ENCODE measurements at places on chromosomes 16 and 17.

GRCh38 chr17:61040666-61041065 is 359.0 kb upstream of the TBX2 start:
- no peaks in the 10 kb centered on the region for H3K36me3 ChIP-seq
- H3K27me3 ChIP-seq = no peaks in the 10 kb centered on the region
- no peaks in the 10 kb centered on the region for H3K4me1 ChIP-seq
- no peak overlapping the region for H3K27ac ChIP-seq

DNA sequence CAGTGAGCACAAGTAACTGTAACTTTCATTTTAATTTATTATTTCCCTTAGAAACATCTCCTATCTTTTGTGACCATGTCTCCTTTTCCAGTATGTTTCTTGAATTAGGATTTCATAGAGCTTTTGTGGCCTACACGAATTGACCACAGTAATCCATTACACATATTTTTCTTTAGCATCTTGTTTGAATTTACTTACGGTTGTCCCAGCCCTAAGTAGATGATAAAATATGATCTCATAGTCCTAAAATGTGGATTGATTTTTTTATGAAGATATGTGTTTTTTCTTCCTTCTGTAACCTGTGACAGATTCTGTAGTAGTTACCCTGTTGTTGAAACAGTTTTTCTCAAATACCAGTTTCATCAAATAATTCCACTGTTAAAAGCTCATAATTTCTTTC is 61.5 kb downstream of the NF1 start:
- H3K4me1 ChIP-seq = no peaks in the 10 kb centered on the region
- no peaks in the 10 kb centered on the region for H3K27me3 ChIP-seq
- no peak overlapping the region for H3K4me3 ChIP-seq
- H3K27ac ChIP-seq = no peak overlapping the region

DNA sequence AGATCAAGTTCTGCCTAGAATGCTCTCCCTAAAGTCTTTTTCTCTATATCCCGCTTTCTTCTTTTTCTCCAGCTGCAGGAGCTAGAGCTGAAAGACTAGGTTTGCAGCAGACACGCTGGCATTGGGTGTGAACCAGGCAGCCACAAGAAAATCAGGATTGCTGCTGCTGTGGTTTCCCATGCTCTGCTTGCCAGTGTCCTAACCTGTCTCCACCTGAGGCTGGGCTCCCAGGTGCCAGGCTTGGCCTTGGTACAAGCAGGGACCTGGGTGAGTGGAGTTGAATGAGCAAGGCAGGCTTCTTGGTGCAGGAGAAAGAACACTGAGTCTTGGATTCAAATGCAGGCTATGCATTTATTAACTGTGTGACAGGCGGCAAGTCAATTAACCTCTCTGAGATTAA is 440.3 kb upstream of the MAF start:
- H3K4me3 ChIP-seq = no peak overlapping the region
- H3K27ac ChIP-seq = no peak overlapping the region
- H3K36me3 ChIP-seq = no peaks in the 10 kb centered on the region
- H3K4me1 ChIP-seq = no peaks in the 10 kb centered on the region
- H3K27me3 ChIP-seq = peaks cover 6% of the 10 kb centered on the region

- H3K27me3 ChIP-seq = peaks cover 5% of the 10 kb centered on the region
- peak; percentile 63 for DNase-seq
- H3K36me3 ChIP-seq = no peaks in the 10 kb centered on the region
- H3K27ac ChIP-seq = no peak overlapping the region
- no peaks in the 10 kb centered on the region for H3K4me1 ChIP-seq
Observed at GRCh38 chr17:74671031-74671771, 41.5 kb downstream of the CD300LF start.

- no peaks in the 10 kb centered on the region for H3K36me3 ChIP-seq
- no peak overlapping the region for H3K4me3 ChIP-seq
- no peak for DNase-seq
- peaks cover 9% of the 10 kb centered on the region for H3K27me3 ChIP-seq
- H3K27ac ChIP-seq = no peak overlapping the region
Observed at GRCh38 chr17:45771271-45771959, 12.7 kb upstream of the CRHR1 start.

DNA sequence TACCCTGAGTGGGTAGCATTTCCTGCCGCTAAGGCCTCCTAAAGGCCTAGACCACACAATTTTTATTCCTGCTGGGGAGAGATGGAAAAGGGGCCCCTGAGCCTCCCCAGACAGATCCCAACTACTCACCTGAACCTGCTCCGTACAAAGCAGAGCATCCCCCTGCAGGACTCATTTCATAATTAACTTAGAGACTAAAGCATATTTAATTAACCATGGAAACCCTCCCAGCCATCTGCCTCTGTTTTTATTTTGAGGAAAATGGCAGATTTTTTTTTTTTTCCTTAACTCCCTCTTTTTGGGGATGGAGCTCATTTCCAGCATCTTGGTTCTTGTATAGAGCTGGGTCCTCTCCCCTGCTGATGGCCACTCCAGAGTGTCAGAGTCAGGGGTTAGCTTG is 96.5 kb upstream of the CRHR1 start:
- no peak for DNase-seq
- no peak overlapping the region for H3K27ac ChIP-seq

DNA sequence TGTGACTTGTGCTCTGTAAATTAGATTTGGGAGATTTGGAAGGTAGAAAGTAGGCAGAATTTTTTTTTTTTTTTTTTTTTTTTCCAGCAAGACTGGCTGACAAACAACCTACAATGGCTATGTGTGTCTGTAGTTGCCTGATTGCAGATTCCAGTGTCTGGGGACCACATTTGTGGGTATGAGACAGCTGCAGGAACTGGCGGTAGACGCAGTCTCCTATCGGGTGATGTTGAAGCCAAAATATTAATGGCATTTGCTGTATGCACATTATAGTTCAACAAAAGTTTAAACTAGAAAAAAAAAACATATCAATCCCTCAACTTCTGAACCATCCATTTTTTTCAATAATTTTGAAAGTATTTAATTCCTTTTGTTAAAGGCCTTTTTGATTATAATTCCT is 665.2 kb downstream of the TOX3 start:
- H3K4me1 ChIP-seq = no peaks in the 10 kb centered on the region
- DNase-seq = no peak
- H3K27me3 ChIP-seq = no peaks in the 10 kb centered on the region
- H3K27ac ChIP-seq = no peak overlapping the region
- no peak overlapping the region for H3K4me3 ChIP-seq

GRCh38 chr17:48593840-48594537 is 410 bp upstream of the HOXB5 start:
- no peaks in the 10 kb centered on the region for H3K36me3 ChIP-seq
- no peak overlapping the region for H3K4me3 ChIP-seq
- H3K4me1 ChIP-seq = peaks cover 14% of the 10 kb centered on the region
- no peaks in the 10 kb centered on the region for H3K27me3 ChIP-seq

DNA sequence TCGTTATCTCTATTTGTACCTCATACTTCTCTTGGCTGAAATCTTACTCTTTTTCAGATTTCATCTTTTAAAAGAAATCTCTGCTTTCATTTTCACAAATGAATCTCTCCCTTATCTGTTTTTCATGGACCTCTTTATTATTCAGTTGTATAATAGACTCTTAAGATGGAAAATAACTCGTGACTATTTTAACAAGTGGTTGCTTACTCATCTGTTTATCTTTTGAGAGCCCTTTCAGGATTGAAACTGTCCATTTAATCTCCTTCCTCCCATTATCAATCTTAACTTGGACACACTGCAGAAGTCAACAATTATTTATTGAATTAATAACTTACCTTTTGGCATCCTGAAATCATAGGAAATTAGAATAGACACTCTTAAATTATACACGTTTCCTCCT is 68.8 kb downstream of the ABCA8 start:
- no peak overlapping the region for H3K4me3 ChIP-seq
- H3K27ac ChIP-seq = no peak overlapping the region
- H3K4me1 ChIP-seq = no peaks in the 10 kb centered on the region
- no peaks in the 10 kb centered on the region for H3K36me3 ChIP-seq
- no peak for DNase-seq
- no peaks in the 10 kb centered on the region for H3K27me3 ChIP-seq

DNA sequence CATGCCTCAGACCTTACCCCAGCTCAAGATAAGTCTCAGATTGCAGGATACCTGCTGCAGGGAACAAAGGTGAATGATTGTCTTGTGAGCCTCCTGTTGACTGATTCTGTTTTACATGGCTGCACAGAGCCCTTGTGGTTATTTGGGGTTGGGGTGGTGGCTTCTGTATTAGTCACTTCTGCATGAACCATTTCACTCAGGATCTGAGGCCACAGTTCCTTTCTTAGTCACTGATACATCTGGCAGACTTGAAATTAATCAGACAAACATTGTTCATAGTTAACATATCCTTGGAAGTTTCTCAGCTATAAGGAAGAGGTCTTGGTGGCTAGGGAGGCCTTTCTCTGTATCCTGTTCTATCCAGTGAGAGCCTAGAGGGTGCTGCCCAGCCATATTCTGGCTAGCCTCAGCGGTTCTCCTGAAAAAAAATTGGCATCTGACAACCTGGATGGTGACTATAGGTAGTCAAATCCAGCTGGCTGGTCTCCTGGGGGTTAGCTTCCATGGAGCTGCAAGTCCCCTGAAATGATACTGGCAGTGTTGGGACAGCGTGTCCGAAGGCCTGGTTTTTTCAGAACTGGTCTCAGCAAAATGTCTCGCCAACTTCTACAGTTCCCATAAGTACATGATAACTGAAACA is 8.4 kb upstream of the PLK1 start:
- no peaks in the 10 kb centered on the region for H3K27me3 ChIP-seq
- peaks cover 4% of the 10 kb centered on the region for H3K4me1 ChIP-seq
- DNase-seq = no peak
- H3K36me3 ChIP-seq = peaks cover 84% of the 10 kb centered on the region
- H3K4me3 ChIP-seq = no peak overlapping the region

- H3K4me3 ChIP-seq = no peak overlapping the region
- peaks cover 5% of the 10 kb centered on the region for H3K27me3 ChIP-seq
- no peak overlapping the region for H3K27ac ChIP-seq
- H3K4me1 ChIP-seq = peaks cover 12% of the 10 kb centered on the region
Observed at GRCh38 chr16:86865851-86866662, 287.7 kb downstream of the FOXL1 start.

GRCh38 chr17:57544834-57545463 is 200.2 kb downstream of the CCDC182 start:
- DNase-seq = no peak
- no peaks in the 10 kb centered on the region for H3K36me3 ChIP-seq
- H3K4me3 ChIP-seq = no peak overlapping the region
- H3K27ac ChIP-seq = no peak overlapping the region
- H3K27me3 ChIP-seq = no peaks in the 10 kb centered on the region
- H3K4me1 ChIP-seq = peaks cover 4% of the 10 kb centered on the region

GRCh38 chr16:83266848-83267553 is 540.8 kb upstream of the HSBP1 start:
- no peaks in the 10 kb centered on the region for H3K27me3 ChIP-seq
- H3K36me3 ChIP-seq = no peaks in the 10 kb centered on the region
- H3K27ac ChIP-seq = no peak overlapping the region
- H3K4me3 ChIP-seq = no peak overlapping the region

DNA sequence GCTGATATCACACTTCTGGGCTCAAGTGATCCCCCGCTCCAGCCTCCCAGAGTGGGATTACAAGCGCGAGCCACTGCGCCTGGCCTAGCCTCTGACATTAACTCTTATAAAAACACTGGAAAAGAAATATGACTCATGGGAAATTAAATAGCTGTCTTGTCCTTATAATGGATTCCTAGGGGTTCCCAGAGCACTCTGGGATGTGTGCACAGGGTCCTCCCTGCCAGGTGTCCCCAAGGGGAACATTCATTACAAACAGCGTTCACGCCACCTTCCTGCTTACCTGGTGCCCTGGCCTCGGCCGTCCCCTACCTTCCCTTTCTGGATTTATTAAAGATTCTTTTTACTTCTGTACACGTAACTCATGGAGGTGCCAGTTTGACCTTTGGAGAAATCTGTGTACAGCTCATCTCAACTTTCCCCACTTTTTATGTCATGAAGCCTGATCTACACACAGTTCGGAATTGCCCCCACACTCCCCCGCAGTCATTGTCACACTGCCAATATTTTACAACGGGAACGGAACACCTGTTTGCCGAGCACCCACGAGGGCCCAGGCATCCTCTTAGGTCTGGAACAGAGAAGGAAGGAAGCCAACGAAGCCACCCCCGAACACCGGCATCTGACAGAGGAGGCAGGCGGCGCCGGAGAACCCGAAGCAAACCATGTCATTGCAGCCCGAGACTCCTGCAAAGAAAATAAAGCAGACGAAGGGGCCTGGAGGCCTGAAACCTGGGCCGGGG is 39.7 kb upstream of the MEAK7 start:
- H3K27me3 ChIP-seq = no peaks in the 10 kb centered on the region
- H3K4me3 ChIP-seq = no peak overlapping the region
- no peak overlapping the region for H3K27ac ChIP-seq
- peaks cover 24% of the 10 kb centered on the region for H3K4me1 ChIP-seq
- DNase-seq = no peak

DNA sequence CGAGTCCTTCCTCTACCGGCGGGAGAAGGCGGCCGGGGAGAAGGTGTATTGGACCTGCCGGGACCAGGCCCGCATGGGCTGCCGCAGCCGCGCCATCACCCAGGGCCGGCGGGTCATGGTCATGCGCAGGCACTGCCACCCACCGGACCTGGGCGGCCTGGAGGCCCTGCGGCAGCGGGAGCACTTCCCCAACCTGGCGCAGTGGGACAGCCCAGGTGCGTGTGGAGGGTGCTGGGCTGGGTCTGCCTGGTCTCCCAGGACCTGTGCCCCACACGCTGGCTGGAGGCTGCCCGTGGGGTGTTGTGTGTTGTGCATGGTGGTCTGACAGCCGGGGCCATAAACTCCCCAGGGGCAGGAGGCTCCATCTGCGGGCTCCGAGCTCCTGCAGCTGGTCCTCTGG is 25.4 kb downstream of the FLYWCH1 start:
- H3K4me3 ChIP-seq = no peak overlapping the region
- no peak for DNase-seq
- H3K27ac ChIP-seq = no peak overlapping the region
- H3K36me3 ChIP-seq = peaks cover 63% of the 10 kb centered on the region
- H3K4me1 ChIP-seq = no peaks in the 10 kb centered on the region

DNA sequence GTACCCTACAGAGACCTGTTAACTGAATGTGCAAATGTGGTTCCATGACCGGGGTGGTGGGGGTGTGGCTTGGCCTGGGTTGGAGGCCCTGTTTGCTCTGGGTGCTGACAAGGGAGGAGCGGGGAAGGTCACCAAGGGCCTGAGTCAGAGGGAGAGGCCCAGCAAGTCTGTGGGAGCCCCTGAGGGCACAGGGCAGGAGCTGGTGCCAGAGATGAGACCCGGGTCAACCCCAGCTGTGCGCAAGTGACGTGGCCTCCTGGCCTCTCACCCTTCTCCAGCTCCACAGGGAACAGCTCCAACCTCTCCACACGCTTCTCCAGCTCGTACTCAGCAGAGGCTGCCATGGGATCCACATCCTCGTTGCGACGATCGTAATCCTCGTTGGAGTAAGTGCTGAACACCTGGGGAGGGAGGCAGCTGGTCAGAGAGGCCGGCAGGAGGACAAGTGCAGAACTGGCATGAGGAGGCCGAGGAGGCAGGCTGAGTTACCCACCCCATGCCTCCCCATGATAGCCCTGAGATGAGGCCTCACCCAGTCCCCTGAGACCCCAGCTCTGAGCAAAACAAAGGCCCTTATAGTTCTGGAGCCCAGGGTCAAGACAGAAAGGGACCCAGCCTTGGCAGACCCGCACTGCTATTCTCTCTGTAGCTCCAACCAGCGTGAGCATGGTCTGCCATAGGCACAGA is 5.5 kb downstream of the PPP1R9B start:
- H3K36me3 ChIP-seq = peaks cover 80% of the 10 kb centered on the region
- no peak for DNase-seq
- no peaks in the 10 kb centered on the region for H3K27me3 ChIP-seq
- H3K4me1 ChIP-seq = peaks cover 60% of the 10 kb centered on the region

All from K562 (cell line).